ENCODE measurements at places on chromosomes 3 and 15.

- peak; percentile 85 for DNase-seq
Measured at GRCh38 chr3:165206454-165207266, 10.5 kb upstream of the SLITRK3 start.

- DNase-seq, result no peak
Measured at GRCh38 chr3:188309437-188310269, 155.7 kb downstream of the LPP start.

DNA sequence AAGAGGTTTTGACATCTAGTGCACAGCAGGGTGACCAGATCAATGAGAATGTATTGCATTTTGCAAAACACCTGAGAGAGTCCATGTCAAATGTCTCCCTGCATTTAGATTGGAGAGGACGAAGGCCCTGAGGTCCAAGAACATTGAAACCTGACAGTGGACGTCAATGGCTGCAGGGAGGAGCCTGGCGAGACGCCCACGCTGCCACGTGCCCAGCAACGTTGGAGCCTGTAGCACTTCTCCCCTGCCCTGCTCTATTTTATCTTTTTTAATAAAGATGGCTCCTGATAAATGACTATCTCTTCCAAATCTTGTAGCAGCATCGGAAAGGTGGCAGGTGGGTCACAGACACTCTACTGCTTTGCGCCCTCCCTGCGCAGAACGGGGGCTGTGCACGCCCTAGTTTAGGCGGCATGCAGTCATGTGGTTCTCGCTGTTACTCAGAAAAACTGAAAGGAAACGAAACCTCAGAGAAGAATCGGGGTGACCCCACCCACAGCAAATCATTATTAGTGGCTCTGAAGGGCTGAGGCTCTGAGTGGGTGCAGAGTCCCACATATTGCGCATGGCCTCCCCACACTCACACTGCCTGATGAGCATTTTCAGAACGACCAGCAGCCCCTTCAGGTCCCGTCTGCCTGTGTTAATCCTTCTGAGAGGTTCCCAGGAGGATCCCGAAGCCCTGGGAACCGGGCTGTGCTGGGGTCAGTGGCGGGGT is 62.5 kb upstream of the TAMM41 start:
- no peak for DNase-seq

GRCh38 chr15:92810418-92811138 is 89.5 kb upstream of the CHD2 start:
- peak; percentile 71 for DNase-seq

- peak; percentile 86 for DNase-seq
Measured at GRCh38 chr3:194058189-194058571, 77.8 kb upstream of the HES1 start.

DNA sequence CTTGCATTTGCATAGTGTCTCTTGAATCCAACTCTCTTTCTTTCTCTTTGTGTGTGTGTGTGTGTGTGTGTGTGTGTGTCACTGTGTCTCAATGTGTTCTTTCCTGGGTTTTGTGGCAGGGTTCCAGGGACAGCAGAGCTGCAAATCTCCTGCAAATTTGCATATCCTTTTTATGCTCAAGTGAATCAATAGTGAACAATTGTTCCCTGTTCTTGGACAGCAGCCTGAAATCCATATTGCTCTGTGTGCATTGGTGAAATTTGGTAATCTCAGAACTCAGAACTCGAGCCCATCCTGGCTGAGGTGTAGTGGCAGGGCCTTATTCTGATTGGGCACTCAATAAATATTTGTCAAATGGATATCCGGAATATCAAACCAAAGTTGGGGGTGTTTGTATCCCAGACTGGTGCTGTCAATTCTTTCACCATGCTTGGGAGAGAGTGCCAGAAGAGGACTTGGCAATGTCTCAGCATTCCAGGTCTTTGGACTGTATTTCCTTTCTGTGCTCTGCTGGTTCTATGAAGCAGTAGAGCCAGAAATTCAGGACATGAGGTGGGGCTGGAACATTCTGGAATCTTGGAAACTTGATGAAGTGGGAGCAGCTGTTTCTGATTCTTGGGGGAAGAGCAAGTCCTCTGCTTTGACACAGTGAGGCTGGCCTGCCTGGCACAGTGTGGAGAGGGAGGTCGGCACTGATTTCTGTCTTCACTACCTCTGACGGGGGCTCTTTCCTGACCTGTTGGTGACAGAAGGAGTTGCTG is 380.6 kb upstream of the C2CD4B start:
- peak; percentile 78 for DNase-seq

DNA sequence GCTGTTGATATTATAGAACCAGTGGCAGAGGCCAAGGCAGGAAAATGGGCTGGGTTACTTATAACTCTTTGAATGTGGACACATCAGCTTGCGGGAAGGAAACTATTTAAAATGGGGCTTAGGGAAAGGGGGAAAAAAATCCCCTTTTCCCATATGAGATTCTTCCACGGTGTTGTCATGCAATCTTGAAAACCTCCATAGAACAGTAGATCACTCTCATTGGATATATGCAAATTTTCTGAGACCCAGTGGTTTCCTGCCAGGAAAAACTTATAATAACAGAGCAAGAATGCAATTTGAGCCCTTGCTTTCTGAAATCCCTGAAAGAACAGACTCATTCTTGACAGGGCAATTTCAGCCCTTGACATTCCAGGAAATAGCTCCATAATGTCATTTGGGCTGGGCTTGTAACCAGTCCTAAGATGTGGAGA is 31.1 kb downstream of the TMEM212 start:
- peak; percentile 65 for DNase-seq

DNA sequence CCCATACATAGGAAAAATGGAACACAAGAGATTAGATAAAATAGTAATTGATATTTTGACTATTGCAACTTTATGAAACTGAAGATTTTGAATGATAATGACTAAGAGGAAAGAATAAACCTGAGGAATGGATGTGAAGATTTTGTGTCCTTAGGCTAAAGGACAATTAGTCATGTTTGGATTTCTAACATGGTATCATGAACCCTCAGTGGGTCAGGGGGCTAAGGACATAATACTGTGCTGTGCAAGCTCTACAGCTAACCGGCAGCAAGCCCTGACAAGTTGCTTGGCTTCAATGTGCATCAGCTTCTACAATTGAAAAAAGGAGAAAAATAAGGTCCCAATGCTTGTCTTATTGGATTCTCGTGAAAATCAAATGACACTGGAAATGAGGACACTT is 491.0 kb downstream of the MECOM start:
- DNase-seq, result no peak

DNA sequence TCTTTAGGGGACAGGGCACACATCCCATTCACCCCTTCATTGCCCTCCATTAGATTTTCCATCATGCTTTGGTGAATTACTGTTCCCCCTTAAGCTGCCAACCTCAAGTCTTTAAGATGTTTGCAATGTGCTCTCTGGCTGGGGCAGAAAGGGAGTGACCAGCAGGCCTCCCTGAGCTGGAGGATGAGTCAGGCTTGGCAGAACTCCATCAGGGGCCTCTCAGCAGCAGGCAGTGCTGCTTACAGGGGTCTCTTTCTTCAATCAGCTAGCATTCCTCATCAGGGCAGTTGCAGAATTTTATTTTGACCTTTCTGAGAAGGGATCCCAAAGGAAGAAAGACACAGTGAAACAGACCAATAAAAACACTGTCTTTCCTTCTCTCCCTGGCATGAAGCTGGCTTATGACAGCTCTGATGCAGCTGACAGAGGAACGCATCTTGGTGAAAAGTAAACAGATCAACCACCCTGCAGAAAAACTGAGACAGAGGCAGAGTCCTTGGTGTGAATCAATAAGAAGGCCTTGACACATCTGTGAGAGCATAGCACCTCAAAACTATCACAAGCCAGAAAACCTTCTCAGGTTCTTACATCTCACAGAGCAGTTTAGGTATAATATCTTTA is 88.7 kb upstream of the MRPL3 start:
- peak; percentile 48 for DNase-seq

DNA sequence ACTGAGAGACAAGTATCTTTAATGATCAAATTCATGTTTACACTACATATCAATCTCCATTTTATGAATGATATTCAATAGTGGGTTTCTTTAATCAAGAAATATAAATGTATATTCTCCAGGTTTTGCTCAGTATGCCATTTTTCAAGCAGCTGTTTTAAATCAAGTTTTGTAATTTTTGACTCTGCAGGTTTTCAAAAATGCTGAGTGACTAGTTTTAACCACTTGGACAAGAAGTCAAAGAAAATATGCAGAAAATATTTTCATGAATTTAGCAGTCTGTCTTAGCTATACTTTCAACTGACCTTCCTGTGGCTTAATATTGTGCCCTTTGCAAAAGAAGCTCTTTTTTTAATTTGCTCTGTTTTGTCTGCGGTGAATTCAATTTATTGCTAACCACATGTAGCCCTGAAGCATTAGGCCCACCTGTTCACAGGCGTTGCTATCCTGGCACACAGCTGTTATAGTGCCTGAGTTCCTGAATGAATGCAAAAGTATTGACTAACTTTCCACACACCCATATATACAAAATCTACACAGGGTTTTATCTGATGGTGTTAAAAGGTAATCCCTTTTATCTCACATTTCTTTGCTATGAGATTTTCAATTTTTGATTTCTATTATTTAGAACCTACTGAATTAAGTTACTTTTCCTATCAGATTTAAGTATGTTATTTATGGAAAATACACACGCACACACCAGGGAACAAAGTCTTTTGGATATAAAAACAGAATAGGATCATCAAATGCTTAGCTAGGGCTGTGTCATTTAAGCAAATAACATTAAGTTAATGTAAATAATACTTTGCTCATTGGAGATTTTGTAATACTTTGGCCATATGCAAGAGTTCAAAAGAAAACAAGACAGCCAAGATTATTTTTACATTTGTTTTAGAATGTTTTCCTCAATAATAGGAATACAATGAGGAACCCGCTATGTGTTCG is 1166.1 kb upstream of the GBE1 start:
- DNase-seq, result no peak

GRCh38 chr3:32975891-32976595 is 24.6 kb downstream of the CCR4 start:
- no peak for DNase-seq

- peak; percentile 82 for DNase-seq
Measured at GRCh38 chr15:65054333-65055200, 9.4 kb downstream of the SLC51B start.

DNA sequence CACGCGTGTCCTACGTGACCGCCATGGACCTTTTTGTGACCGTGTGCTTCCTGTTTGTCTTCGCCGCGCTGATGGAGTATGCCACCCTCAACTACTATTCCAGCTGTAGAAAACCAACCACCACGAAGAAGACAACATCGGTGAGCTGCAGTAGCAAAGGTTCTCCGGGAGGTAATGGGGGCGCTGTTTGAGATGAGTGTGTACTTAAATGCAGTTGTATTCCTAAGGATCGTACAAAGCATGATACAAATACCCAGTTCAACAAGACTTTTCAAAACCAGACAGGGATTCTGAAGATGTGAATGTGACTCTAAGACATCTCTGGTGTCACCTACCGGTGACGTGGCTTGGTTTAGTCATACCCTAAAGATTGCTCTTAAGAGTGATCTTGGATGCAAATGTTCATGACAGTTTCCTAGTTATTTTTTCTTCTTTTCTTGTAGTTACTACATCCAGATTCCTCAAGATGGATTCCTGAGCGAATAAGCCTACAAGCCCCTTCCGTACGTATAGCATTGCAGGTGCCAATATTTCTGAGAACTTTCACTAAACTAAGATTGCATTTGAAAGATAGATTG is 556.6 kb downstream of the GABRG3 start:
- no peak for DNase-seq

GRCh38 chr3:119783883-119784282 is 2.0 kb downstream of the NR1I2 start:
- DNase-seq, result no peak

GRCh38 chr3:77149382-77149781 is 109.5 kb downstream of the ROBO2 start:
- DNase-seq, result no peak

DNA sequence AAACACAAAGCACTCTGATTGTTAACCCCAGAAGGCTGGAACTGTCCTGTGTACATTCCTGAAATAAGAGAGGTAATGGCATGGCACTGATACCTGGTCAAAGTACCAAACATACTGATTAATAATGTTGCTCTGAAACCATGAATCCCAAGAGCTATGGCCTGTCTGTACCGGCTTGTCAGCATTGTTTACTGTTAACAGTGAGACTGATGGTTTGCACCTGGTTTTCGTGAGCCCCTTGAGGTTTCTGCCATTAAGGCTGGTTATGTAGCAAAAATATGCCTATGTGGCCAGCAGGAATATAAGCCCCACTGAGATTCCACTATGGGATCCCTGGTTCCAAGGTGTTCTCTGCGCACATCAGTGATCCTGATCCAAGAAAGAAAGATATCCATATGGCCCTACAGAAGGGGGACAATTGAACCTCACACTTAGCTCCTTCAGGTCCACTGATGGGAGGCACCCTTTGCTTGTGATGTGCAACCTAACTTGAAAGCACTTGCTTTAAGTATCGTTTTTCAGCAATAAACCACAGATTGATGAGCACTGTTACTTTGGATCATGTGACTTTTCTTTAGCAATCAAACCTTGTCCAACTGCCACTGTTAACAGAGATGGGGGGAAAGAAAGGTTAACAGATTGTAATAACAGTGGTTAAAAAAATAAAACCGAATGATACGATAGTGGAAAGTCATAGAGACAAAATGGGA is 65.2 kb downstream of the TBL1XR1 start:
- DNase-seq, result no peak

- DNase-seq, result no peak
Measured at GRCh38 chr3:58560771-58561311, 16.4 kb downstream of the FAM107A start.

DNA sequence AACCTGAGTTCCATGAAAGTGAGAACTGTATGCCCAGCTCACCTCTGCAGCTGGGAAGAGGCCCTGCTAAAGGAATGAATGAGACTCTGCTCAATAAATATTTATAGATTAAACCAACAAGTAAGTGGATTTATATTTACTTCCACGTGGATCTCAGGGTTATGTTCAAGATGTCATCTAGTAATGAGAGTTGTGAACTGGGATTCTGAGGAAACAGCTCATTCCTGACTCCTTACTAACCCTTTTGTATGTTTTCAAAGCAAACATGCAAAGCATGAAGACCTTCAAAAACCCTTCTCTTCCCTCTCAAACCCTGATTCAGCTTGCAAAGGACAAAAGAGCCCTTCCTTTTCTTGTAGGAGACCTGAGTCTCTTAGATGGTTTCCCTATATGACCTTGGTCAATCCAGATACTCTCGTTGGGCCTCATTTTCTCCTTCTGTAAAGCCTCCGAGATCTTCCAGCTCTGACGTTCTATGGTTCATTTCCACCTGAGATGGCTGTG is 53.4 kb downstream of the LSM3 start:
- DNase-seq, result no peak

DNA sequence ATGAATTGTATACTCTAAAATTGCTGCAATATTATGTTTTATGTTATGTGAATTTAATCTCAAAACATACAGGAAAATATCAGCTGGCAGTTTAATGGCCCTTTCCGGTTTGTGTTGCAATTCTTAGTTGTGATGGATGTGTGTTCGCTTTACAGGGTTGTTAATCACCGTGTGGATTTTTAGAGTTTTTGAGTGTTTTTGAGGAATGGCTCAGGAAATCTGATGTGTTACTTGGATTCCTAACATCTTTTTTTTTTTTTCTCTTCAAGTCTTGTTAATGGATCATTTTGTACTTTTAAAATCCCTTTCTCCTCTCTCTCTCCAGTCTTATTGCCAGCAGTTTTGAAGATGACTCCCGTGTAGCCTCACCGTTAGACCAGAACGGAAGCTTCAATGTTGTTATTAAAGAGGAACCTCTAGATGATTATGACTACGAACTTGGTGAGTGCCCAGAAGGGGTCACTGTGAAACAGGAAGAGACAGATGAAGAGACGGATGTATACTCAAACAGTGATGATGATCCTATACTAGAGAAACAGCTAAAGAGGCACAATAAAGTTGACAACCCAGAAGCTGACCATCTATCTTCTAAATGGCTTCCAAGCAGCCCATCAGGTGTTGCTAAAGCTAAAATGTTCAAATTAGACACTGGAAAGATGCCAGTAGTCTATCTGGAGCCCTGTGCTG is 35.7 kb downstream of the MGA start:
- no peak for DNase-seq

- no peak for DNase-seq
Measured at GRCh38 chr15:64749167-64749566, 26.2 kb downstream of the RBPMS2 start.
